ENCODE measurements at places on chromosomes 3 and 15. TPM values are rescaled to one million over a fixed set of nuclear protein-coding genes. Genes with fewer than 3 reads are reported as not detected.

- DNase-seq = no peak
- H3K36me3 ChIP-seq = no peaks in the 10 kb centered on the region
- no peaks in the 10 kb centered on the region for H3K4me1 ChIP-seq
- no peaks in the 10 kb centered on the region for H3K27me3 ChIP-seq
- H3K27ac ChIP-seq = no peak overlapping the region
- no peak overlapping the region for H3K4me3 ChIP-seq
Measured at GRCh38 chr3:56918111-56918568, 116.4 kb upstream of the ARHGEF3 start.

CTXN2 gene
- not detected for total RNA-seq

GRCh38 chr3:136209921-136210320 is 13.8 kb upstream of the MSL2 start:
- DNase-seq = no peak
- H3K27ac ChIP-seq = no peak overlapping the region
- H3K4me1 ChIP-seq = no peaks in the 10 kb centered on the region
- no peaks in the 10 kb centered on the region for H3K27me3 ChIP-seq

DNA sequence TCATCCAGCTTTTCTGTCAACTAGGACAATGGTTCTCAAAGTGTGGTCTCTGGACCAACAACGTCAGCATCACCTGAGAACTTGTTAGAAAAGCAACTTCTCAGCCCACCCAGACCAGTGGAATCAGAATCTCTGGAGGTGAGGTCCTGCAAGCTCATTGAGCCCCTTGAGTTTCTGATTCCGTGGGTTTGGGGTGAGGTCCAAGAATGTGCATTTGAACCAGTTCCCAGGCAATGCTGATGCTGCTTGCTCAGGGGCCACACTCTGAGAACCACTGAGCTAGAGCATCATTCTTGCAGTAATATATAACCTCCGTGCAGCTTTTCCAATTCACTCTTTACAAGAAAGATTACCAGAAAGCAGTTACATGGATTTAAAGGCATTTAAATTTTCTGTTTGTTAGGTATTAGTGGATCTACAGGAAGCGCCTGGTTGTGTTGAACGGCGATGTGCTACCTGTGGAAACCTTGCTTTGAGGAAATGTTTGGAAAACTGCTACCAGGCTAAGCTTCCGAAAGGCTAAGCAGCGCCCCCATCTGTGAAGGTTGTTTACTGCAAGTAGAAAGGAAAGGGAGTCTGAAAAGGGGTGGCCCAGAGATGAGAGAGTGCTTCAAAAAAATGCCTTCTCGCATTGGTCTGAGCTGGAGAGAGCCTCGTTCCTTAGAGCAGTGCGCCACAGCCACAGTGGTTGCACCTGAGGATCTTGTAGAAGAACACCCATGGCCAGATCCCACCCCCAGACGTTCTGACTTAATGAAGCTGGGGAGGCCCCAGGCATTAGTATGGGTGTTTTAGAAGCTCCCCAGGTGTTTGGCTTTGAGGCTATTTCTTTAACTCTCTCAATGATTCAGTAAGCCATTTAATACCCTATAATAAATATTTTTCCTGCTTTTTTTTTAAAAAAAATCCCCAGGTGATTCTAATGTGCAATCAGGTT is 50.0 kb downstream of the RLBP1 start:
- H3K27me3 ChIP-seq = no peaks in the 10 kb centered on the region
- no peaks in the 10 kb centered on the region for H3K36me3 ChIP-seq
- no peak overlapping the region for H3K4me3 ChIP-seq
- H3K4me1 ChIP-seq = peaks cover 8% of the 10 kb centered on the region
- no peak overlapping the region for H3K27ac ChIP-seq

DNA sequence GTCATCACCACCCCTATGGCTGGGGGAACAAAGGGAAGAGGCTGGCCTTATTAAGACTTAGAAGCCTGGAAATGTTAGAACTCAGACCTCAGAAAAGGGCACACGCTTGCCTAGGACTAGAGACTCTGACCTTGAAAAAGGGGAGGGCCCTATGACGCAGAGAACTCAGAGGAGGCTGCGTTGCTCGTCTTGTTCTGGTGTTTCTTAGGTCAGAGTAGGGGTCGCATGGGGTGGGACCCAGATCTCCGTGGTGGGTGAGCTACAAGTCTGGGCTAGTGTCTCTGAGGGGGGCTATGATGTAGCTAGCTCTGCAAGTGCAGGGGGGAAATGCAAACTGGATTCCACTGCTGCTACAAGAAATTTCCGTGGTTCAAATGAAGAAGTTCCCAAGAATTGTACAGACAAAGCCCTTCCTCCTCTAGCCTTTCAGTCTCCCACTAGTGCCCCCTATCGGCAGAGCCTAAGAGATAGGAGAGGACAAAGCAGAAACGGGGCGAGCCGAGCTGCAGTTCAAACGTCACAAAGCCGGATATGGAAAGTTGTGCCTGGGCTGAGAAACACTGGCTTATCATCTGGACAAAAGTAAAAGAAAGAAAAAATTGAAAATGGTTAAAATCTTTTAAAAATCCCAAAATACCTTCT is 392.9 kb upstream of the ROBO2 start:
- no peaks in the 10 kb centered on the region for H3K27me3 ChIP-seq
- H3K36me3 ChIP-seq = no peaks in the 10 kb centered on the region
- H3K27ac ChIP-seq = no peak overlapping the region
- no peaks in the 10 kb centered on the region for H3K4me1 ChIP-seq

DNA sequence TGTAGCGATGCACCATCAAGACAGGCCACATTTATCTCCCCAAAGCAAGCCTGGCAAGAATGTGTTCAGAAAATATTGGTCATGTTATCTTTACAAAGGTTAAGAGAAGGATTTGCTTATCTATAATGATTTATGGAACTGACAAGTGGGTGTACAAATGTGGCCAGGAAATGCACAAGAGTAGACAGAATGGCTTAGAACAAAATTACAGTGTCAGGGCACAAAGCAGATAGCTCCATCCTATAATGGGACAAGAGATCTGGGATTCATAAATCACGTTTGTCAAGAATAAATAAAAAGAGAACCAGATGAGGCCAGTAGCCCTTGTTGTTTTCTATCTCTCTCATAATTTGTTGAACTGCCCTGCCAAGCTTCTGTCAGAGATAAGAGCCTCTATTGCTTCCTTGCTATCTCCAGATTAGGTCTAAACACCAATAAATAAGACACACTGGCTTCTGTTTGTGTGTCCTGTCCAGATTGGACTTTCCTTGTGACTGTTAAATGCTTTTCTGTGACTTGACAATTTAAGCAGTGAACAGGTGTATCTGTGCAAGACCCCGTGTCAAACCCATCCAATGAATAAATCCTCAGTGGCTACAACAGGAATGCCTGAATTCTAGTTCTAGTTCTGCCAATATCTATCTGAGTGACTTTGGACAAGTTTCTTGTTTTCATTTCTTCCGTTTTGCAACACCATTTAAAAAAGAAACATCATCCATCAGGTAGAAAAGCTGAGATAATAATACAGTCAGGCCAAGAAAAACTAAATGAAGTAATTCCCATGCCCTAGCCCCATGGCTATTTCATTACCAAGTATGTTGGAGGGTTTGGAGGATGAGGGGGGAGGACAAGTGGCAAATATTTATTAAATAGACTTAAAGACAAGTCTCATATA is 157.2 kb downstream of the DCLK3 start:
- no peaks in the 10 kb centered on the region for H3K27me3 ChIP-seq
- no peaks in the 10 kb centered on the region for H3K4me1 ChIP-seq
- no peak for DNase-seq
- H3K36me3 ChIP-seq = no peaks in the 10 kb centered on the region

- peak overlapping the region; percentile 20 for H3K4me3 ChIP-seq
- peaks cover 18% of the 10 kb centered on the region for H3K36me3 ChIP-seq
- no peaks in the 10 kb centered on the region for H3K27me3 ChIP-seq
- peak; percentile 66 for DNase-seq
Measured at GRCh38 chr15:40097968-40098476, 10.7 kb downstream of the BMF start.

- H3K27ac ChIP-seq = no peak overlapping the region
- H3K4me3 ChIP-seq = no peak overlapping the region
- no peak for DNase-seq
Measured at GRCh38 chr3:30878862-30879261, 15.6 kb downstream of the GADL1 start.

DNA sequence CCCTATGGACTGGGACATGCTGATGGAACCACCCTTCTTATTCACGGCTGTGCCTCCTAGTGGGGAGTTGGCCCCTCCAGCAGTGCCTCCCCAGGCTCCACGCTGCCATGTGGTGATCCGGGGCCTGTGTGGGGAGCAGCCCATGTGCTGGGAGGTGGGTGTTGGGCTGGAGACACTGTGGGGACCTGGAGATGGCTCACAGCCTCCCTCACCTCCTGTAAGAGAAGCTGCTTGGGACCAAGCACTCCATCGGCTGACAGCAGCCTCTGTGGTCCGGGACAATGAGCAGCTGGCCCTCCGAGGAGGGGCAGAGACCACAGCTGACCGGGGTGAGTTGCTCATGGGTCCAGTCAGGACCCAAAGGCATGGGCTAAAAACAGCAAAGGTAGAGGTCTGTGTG is 9.1 kb downstream of the ALG3 start:
- no peak for DNase-seq
- H3K4me3 ChIP-seq = no peak overlapping the region
- H3K36me3 ChIP-seq = peaks cover 16% of the 10 kb centered on the region
- H3K27me3 ChIP-seq = peaks cover 19% of the 10 kb centered on the region
- peaks cover 3% of the 10 kb centered on the region for H3K4me1 ChIP-seq
- H3K27ac ChIP-seq = no peak overlapping the region

RFTN1 gene
- 0.49 TPM for total RNA-seq

CYP1A2 gene
- total RNA-seq = not detected

SAMMSON gene
- 0.55 TPM for total RNA-seq

DNA sequence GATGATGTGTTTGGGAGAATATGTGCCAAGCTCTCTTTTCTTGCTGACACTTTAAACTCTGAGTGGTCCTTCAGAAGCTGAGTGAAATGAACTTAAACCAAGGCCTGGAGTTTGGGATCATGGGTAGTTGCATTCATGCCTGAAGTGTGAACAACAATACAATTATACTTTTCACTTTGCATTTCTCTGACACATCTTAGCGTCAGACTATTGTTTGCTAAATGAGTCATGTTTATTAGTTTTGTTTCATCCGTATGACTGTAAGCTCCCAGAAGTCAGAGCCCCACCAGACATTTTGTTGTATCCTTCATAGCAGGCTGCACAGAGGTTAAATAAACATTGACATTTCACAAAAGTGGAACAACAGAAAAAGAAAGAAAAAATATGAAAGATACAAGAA is 542.6 kb downstream of the TUSC7 start:
- no peaks in the 10 kb centered on the region for H3K27me3 ChIP-seq
- no peaks in the 10 kb centered on the region for H3K36me3 ChIP-seq
- H3K4me3 ChIP-seq = no peak overlapping the region
- DNase-seq = no peak
- H3K4me1 ChIP-seq = no peaks in the 10 kb centered on the region
- H3K27ac ChIP-seq = no peak overlapping the region

DNA sequence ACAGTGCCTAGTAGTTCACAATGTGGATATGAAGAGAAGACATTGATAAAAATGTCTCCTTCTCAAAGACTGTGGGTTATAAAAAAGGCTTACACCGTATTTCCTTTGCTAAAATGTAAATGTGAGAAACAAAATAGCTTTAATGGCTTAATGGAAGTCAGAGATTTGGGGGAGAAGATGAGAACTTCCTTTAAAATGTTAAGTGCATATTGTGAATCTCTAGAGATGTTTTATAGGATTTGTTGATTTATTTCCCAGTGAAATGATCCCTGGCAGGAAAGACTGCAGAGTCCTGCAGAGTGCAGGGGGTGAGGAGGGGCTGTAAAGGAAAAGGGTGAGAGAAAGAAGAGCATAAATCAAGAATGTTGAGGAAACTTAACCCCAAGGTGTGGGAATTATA is 305.1 kb downstream of the GAP43 start:
- no peak overlapping the region for H3K27ac ChIP-seq
- no peaks in the 10 kb centered on the region for H3K36me3 ChIP-seq
- H3K27me3 ChIP-seq = no peaks in the 10 kb centered on the region
- no peaks in the 10 kb centered on the region for H3K4me1 ChIP-seq
- H3K4me3 ChIP-seq = no peak overlapping the region

SAXO2 gene
- total RNA-seq = 22.8 TPM

- peak overlapping the region; percentile 17 for H3K4me3 ChIP-seq
- DNase-seq = no peak
- H3K36me3 ChIP-seq = no peaks in the 10 kb centered on the region
- peaks cover 13% of the 10 kb centered on the region for H3K4me1 ChIP-seq
Measured at GRCh38 chr3:118943597-118943996, 91.0 kb downstream of the IGSF11 start.

GRCh38 chr15:78077053-78077870 is at the start of gene TBC1D2B:
Gene TBC1D2B, minus strand, starts transcription at chr15:78077711. Its CDS starts 59 bp downstream, at chr15:78077652.
- peaks cover 7% of the 10 kb centered on the region for H3K27me3 ChIP-seq
- no peak within 1 kb of the TSS for H3K27ac ChIP-seq
- peak; percentile 85 for DNase-seq
- no peaks in the 10 kb centered on the region for H3K4me1 ChIP-seq
- peak within 1 kb of the TSS; percentile 83 for H3K4me3 ChIP-seq

DNA sequence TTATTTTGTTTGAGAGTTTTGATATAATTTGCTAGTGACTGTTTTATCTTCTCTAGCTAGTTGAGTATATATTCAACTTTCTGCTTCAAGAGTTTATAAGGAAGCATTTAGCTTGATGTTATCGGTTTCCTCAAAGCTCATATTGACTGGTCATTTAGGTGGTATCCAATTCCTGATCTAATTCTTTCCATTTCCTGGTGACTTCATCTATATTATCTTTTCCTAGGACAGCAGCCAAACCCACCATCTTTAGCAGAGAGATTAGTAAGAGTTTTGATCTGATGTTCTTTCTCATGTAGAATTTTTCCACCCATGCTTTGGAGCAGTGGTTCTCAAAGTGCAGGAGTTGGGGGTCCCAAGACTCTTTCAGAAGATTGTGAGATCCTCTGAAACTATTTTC is 148.6 kb upstream of the STT3B start:
- H3K4me3 ChIP-seq = no peak overlapping the region
- no peak for DNase-seq
- no peaks in the 10 kb centered on the region for H3K27me3 ChIP-seq
- H3K27ac ChIP-seq = no peak overlapping the region
- H3K4me1 ChIP-seq = no peaks in the 10 kb centered on the region

GABRR3 gene
- total RNA-seq = not detected

DNA sequence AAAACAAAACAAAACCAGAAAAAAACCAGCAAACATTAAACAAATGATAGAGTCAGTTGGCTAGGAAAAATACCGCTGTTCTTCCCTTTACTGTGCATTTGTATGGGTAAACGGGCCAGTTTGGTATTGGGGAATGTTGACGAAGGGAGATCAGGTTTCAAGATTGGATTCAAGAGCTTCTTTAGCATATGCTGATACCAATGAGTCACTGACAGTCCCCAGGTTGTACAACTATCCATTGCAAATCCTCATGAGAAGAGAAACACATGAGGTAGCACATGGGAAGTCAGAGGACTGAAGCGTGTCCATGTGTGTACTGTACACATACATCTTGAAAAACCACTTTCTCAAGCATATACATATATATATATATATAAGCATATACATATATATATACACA is 25.6 kb downstream of the TIGIT start:
- DNase-seq = peak; percentile 66
- H3K27me3 ChIP-seq = no peaks in the 10 kb centered on the region
- H3K27ac ChIP-seq = no peak overlapping the region
- H3K4me3 ChIP-seq = no peak overlapping the region
- no peaks in the 10 kb centered on the region for H3K36me3 ChIP-seq

LRRC31 gene
- not detected for total RNA-seq

EPB42 gene
- not detected for total RNA-seq

- H3K36me3 ChIP-seq = no peaks in the 10 kb centered on the region
- H3K4me1 ChIP-seq = peaks cover 4% of the 10 kb centered on the region
- no peak overlapping the region for H3K27ac ChIP-seq
- DNase-seq = peak; percentile 24
- H3K4me3 ChIP-seq = no peak overlapping the region
- no peaks in the 10 kb centered on the region for H3K27me3 ChIP-seq
Measured at GRCh38 chr3:193831495-193832455, 238.8 kb downstream of the OPA1 start.

KLHL40 gene
- not detected for total RNA-seq

SST gene
- not detected for total RNA-seq

BLM gene
- 34.9 TPM for total RNA-seq

Measured in endodermal cell (in vitro differentiated cells).